Astrocyte of the hippocampus (primary cell): ENCODE measurements at places on chromosomes 3 and 15.

GRCh38 chr3:61912158-61912557, 350.8 kb downstream of the PTPRG start:
- DNase-seq, result no peak

GRCh38 chr15:67004142-67004541, 61.3 kb upstream of the SMAD3 start:
- DNase-seq, result no peak

DNA sequence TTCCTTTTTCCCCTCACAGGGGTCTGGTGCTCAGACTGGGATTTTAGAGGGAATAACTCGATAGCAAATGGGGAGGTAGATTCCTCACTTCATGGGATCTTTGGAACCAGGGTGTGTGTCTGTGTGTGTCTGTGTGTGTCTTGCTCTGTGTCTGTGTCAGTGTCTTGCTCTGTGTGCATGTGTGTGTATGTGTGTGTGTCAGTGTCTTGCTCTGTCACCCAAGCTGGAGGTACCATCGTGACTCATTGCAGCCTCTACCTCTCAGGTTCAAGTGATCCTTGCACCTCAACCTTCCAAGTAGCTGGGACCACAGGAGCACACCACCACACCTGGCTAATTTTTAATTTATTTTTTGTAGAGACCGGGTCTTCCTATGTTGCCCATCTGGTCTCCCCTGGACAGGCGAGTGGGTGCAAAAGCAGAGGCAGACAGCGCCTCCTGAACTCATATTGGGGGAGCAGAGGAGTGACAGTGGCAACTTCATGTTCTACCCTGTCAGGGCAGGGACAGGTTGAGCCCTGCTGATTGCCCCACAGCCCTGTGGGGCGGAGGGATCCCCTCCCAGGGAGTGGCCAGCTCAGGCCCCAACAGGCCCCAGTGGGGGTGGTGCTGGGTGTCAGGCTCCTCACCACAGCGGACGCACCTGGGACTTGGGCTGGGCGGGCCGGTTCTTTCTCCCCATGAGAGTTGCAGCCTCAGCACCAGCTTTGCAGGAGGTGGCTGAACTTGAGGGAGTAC, 10.4 kb upstream of the SEMA4B start:
- DNase-seq, result no peak

DNA sequence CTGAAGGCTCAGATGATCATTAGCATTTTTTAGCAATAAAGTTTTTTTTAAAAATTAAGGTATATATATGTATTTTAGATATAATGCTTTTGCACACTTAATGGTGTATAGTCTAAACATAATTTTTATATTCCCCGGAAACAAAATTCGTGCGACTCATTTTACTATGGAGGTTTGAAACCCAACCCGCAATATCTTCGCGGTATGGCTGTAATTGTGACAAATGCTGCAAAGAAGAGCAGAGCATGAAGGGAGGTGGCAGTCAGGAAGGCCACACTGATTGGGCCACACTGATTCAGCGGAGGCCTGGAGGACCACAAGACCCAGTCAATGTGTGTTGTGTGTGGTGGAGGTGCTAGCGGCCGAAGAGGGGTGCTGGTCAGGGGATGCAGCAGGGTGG, 4.5 kb upstream of the CYP8B1 start:
- DNase-seq, result no peak

- peak; percentile 6 for DNase-seq
Measured at GRCh38 chr3:158094235-158095110, 11.7 kb downstream of the SHOX2 start.
